Testis (tissue), 5 donors: ENCODE measurements at places on chromosomes 13 and 19. TPM values are rescaled to one million over a fixed set of nuclear protein-coding genes. Genes with fewer than 3 reads are reported as not detected.

- no peak for DNase-seq
These were observed 16.8 kb upstream of the COMP start for GRCh38 chr19:18807861-18808331.

- no peak for DNase-seq
These were observed 49.8 kb downstream of the DNM2 start for GRCh38 chr19:10767726-10768125.

DNA sequence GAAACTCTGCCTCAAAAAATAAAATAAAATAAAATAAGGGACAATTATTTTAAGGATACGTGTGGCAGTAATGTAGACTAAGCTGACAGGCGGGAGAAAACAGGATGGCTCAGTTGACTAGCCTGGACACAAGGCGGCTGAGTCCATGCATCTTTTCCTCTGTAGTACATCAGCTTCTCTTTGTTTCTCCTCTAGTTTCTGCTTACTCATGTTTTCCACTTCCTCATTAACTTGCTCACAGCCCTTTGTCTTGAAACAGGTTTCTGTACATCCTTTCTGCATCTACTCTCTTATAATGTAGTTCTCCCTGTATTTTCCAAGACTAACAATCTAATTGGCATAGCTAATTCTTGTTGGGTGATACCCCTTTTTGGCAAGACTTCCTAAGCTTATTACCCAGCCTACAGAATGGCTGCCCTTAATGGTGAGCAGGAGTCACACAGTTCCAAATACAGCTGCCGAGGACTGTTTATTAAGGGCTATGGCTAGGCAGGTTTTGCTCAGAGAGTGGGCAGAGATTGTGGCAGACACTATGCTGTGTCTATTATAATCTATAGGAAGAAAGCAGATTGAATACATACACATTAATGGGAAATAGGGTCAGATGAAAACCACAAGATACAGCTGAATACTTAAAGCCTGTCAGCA lies 58.7 kb upstream of the KLF5 start:
- no peak for DNase-seq

GRCh38 chr13:110162053-110162452 lies 144.9 kb downstream of the COL4A1 start:
- DNase-seq: no peak

DNA sequence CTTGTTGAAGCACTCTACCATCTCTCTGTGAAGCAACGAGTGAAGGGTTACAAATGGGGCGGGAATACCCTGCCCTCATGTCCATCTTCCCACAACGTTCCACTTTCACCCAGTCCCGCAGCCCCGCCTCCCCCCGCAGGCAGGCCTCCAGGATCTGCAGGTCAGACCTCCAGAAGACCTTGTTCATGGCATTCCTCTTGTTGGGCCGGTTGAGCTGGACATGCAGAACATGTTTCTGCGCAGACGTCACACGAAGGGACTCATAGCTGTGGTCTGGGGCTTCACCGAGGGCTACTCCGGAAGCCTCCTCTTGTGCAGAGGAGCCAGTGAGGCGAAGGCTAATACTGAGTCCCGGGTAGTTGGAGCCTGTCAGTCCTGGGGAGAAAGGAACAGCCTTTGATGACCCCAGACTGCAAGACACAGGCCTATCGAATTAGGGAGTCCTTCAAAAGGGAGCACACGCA lies 420 bp downstream of the ECH1 start:
- peak; percentile 59 for DNase-seq

- DNase-seq: peak; percentile 33
These were observed 207.3 kb downstream of the DLEU7 start for GRCh38 chr13:50636007-50636704.

DNA sequence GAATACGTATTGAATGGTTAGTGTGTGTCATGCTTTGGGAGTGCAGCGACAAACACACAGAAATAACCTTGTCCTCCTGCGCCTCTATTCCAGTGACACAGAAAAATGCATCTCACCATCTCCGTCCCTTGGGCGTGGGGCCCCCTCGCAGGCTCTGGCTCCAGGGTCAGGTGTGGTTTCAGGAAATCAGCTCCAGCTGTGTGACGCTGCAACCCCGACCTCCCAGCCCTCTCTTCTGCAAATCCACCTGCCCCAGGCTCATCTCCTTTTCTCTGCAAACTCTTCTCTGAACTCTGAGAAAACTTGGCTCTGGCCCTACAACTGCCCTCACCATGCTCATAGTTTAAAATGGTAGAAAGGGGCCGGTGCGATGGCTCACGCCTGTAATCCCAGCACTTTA lies 51.3 kb upstream of the ZNF536 start:
- DNase-seq: no peak

GRCh38 chr19:49231804-49232203 lies 74.2 kb downstream of the TRPM4 start:
- DNase-seq: no peak

DNA sequence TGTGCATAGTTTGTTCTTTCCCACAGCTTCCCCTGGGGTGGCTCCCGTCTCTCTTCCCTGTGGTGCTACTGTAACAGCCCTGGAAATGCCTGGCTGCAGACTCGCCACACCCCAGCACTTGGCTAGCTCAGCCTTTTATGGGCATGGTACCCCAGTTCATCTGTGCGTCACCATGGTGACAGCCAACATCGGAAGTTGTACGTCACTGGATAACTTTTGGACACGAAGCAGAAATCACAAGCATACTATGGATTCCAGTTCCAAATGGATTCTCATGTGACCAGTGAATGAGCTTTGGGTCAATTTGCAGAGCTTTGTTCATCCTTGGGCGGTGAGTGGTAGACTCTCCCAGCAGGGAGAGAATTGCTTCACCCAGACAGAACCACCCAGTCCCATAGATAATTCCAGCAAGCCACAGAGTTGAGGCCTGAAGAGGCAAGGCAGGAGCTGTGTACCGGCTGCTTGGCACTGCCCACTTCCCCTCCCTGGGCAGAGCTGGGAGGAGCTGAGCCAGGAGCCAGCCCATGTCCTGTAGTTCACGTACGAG lies 54.4 kb downstream of the COL4A2 start:
- DNase-seq: peak; percentile 51

DNA sequence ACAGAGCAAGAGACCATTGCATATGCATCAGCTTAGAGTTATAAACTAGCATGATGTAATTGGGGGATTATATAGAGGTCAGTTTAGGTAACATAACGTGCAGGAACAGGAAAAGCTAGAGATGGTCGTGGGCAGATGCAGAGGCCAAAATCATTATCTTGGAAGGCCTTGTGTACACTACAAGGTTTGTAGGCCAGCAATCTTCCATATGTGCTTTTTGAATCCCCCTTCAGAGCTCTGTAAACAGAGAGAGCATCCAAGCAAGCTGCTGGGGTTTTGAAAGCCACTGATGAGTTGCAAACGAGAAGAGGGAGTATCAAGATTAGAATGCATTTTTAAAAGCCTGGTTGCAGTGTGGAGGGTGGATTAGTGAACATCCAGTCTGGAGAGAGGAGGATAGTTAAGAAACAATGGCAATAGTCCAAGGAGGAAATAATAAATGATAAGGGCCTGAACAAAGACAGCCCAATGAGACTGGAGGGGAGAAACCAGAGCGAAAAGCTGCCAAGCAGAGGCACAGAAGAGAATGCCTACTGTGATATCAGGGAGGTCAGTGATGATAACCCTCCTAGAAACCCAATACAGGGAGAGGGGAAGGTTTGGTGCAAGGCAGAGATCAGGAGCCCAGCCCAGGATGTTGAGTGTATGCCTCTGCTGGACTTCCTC lies 109.6 kb downstream of the ZAR1L start:
- DNase-seq: no peak

GRCh38 chr13:52187029-52187423 lies 27.6 kb upstream of the NEK3 start:
- DNase-seq: no peak

DNA sequence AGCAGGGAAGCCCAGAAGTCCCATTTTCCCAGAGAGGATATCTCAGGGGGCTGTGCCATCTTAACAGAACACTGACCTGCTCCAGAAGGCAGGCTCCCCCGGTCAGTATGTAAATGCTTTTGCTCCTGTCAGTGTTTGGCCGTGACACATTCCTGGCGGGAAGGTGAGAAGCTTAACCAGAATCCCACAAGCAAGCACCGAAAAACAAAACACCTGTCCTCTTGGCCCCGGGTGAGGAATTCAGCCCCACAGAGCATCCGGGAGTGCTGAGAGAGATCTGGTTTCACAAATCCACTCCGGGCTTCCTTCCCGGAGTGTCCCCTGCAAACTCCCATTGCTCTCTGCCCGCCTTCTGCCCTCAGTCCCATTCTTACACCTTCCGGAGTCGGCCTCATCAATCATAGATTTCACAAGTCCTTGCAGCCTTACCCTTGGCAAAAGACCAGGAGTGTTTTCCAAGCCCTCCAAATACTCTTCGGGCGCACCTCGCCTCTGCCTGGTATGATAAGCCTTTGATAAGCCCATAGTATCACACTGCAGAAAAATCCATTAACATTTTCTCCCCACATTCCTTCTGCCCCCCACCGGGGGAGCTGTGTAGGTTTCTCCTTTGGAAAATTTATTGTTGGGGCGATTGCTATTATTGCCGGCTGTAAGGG lies 12.2 kb downstream of the TPM4 start:
- no peak for DNase-seq

ZNF530 gene
- total RNA-seq: 9.8 TPM

PPP1R37 gene
- total RNA-seq: 82.5 TPM

FREM2 gene
- 5.5 TPM for total RNA-seq

FGF22 gene
- total RNA-seq: 3.1 TPM

OR10H5 gene
- 0.16 TPM for total RNA-seq

ZNF528 gene
- total RNA-seq: 53.7 TPM

SBK2 gene
- 0.87 TPM for total RNA-seq

MEIS3 gene
- 21.3 TPM for total RNA-seq

SIGLEC8 gene
- 0.31 TPM for total RNA-seq

VSTM1 gene
- not detected for total RNA-seq
